Hematopoietic multipotent progenitor cell treated with erythropoietin and hydrocortisone succinate and interleukin-3 and kit ligand, for 15 days (in vitro differentiated cells): ENCODE measurements at places on chromosomes 1 and 21.

GRCh38 chr1:215279682-215280081 lies 197.1 kb downstream of the KCNK2 start:
- DNase-seq: no peak

GRCh38 chr1:154750681-154751665 lies 119.1 kb downstream of the KCNN3 start:
- no peak for DNase-seq

DNA sequence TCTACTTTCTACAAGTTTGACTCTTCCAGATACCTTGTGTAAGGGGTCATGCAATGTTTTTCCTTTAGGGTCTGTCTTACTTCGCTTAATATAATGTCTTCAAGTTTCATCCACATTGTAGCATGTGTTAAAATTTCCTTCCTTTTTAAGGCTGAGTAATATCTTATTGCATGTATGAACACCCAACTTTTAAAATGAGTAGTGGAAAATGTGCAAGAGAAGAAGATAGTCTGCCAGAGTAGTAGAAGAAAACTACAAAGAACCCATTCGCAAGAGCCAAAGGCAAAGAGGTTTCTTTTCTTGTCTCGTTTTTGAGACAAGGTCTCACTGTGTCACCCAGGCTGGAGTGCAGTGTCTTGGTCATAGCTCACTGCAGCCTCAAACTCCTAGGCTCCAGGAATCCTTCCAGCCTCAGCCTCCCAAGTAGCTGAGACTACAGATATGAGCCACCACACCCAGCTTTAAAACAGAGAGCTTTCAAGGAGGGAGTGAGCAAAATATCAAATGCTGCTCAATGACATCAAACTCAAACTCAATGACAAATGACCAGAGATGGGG lies 9.4 kb downstream of the IL23R start:
- DNase-seq: no peak

DNA sequence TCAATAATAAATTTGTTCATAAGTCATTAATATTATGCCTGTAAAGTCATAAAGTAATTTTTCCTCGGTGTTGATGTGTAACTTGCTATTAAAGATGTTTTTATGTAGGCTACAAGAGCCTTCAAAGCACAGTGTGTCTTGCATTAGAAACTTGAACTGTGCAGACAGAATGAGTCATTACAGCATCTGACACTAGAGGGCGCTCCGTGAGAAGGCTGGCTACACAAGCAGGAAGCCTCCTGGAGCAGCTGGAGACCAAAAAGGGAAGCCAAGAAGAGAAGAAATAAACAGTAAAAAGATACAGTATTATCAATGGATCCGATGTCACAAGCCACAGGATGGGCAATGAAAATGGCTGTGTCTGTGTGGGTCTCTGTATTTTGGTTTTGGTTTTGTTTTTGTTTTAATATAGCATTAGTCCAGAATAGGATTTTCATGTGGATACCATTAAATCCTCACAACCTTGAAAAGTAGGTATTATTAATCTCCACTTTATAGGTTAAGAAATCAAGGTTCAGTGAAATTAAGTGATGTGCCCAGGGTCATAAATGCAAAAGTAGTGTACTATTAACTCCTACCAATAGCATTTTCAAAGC lies 16.1 kb upstream of the LRRC8D start:
- DNase-seq: peak; percentile 85

GRCh38 chr1:24575905-24576587 lies 20.2 kb downstream of the NCMAP start:
- DNase-seq: no peak
